ENCODE measurements at places on chromosomes 3 and 15.

DNA sequence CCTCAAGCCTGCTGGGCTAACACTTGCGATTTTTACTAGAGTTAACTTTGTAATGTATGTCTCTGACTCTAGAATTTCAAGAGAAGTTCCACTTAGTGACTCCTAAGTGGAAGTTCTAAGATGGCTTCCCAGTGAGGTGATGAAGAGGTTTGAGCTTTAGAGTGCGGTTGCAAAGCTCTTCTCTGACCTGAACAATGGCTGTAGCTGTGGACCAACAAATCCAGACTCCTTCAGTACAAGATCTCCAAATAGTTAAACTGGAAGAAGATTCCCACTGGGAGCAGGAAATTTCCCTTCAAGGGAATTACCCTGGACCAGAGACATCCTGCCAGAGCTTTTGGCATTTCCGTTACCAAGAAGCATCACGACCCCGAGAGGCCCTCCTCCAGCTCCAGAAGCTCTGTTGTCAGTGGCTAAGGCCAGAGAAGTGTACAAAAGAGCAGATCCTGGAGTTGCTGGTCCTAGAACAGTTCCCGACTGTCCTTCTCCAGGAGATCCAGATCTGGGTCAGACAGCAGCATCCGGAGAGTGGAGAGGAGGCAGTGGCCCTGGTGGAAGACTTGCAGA, 22.3 kb downstream of the WDR73 start:
- DNase-seq: no peak

- DNase-seq: no peak
Observed at GRCh38 chr15:38687775-38688495, 123.3 kb upstream of the RASGRP1 start.

- DNase-seq: no peak
Observed at GRCh38 chr3:161187046-161187445, 34.1 kb upstream of the NMD3 start.

DNA sequence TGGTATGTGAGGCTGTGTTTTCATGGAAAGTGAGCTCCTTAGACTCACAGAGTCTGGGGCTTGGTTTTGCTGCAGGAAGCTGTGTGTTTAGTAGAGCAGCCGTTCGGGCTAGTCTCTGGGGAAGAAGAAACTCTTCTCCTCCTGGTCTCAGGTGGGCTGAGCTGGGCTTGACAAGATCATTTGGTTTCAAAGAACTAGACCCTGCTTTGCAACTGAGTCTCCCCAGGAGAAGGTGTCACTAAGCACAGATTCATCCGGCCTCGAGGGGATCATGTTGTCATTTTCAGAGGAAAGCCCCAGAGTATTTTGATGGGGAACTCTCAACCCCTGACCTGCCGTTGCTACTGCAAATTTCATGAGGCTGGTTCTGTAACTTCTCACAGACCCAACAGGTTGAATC, 188.5 kb downstream of the FAM43A start:
- DNase-seq: no peak

- DNase-seq: no peak
Observed at GRCh38 chr15:75811626-75812025, 31.6 kb upstream of the UBE2Q2 start.

DNA sequence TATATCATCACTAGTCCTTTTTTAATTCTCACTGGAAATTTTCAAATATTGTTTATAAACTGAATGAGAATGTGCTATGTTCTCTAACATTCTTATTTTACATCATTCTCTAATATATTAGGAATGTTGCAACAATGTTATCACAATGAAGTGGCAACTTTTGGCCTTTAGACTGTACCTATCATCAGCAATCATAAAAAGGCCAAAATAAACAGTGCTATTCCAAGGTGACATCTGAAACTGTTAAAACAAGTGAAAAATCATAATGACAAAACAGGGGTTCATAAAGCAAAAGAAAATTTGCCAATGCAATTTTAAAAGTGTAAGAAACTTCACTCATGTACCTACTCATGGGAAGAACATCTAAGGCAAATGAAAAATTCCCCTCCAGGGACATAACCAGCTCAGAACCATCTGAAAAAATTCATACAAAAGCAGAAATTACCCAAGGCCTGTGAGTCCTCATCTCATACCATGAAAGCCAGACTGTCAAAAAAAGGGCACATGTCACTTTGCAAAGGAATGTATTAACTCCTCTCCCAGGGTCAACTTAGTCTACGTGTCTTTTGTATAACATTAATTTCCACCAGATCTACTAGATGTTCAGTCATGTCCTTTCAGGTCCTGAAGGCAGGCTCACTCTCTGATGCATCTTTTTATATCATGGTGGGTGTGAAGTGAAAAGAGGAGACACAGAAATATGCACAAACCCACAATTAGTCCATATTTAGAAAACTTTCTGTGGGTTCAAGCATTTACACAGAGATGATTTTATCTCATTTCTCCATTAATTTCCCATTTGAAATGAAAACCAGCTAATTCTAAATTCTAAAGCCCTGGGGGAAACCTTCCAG, 211.9 kb downstream of the CBLB start:
- no peak for DNase-seq

Measured in SW480 (cell line).